Airway epithelial cell (primary cell): ENCODE measurements at places on chromosomes 3 and 15. TPM values are rescaled to one million over a fixed set of nuclear protein-coding genes. Genes with fewer than 3 reads are reported as not detected.

MUSTN1 gene
- total RNA-seq = 0.79 TPM in 1 of 2 replicates, not detected in the other

GPR176 gene
- total RNA-seq = 3.6 and 6.9 TPM in 2 replicates

ADAMTS17 gene
- total RNA-seq = 1.1 and 2.0 TPM in 2 replicates

SETD5 gene
- 49.1 and 66.0 TPM in 2 replicates for total RNA-seq

CCPG1 gene
- 12.3 and 18.7 TPM in 2 replicates for total RNA-seq

TMEM39A gene
- total RNA-seq = 28.7 and 29.1 TPM in 2 replicates

TGM5 gene
- total RNA-seq = 0.92 and 2.1 TPM in 2 replicates

LRRC34 gene
- total RNA-seq = 0.51 and 0.85 TPM in 2 replicates

PDZRN3 gene
- 2.3 and 4.3 TPM in 2 replicates for total RNA-seq

LDHAL6B gene
- total RNA-seq = not detected in 2 replicates

OIP5 gene
- total RNA-seq = 13.7 and 15.5 TPM in 2 replicates

IL16 gene
- total RNA-seq = 0.42 and 0.84 TPM in 2 replicates

CYP1A2 gene
- not detected in 2 replicates for total RNA-seq

TYRO3 gene
- total RNA-seq = 5.7 and 11.5 TPM in 2 replicates

ZNF502 gene
- total RNA-seq = 1.7 and 2.9 TPM in 2 replicates

SH3GL3 gene
- total RNA-seq = 0.60 and 1.7 TPM in 2 replicates

NR2C2 gene
- 10.4 and 11.5 TPM in 2 replicates for total RNA-seq

PLA1A gene
- not detected in 2 replicates for total RNA-seq

GATM gene
- total RNA-seq = 0.37 and 1.2 TPM in 2 replicates

ST3GAL6 gene
- 1.3 and 3.2 TPM in 2 replicates for total RNA-seq

LRRN1 gene
- total RNA-seq = 1.4 and 2.3 TPM in 2 replicates

ATP10A gene
- total RNA-seq = 0.42 and 0.60 TPM in 2 replicates

CYP11A1 gene
- 0.70 TPM in 1 of 2 replicates, not detected in the other for total RNA-seq

CSTA gene
- 1,450 and 1,557 TPM in 2 replicates for total RNA-seq

SCN11A gene
- total RNA-seq = not detected in 2 replicates

SORD gene
- 52.8 and 59.4 TPM in 2 replicates for total RNA-seq

GOLGA8J gene
- not detected in 2 replicates for total RNA-seq
